ENCODE measurements at places on chromosomes 7 and 10.

DNA sequence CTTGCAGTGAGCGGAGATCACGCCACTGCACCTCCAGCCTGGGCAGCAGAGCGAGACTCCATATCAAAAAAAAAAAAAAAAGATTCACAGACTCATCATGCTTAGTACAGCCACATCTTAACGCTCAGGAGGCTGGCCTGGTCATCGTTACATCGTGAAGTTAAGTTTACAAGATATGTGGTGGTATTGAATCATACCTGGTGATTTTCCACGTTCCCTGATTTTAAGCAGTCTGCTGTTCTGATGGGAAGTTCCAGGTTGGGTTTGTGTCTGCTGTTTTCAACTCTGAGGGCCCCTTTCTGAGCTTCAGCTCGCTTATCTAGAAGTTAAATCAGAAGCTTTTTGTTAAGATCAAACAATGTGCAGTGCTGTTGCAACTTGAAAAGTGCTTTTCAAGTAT is 6.9 kb downstream of the PPP2R2D start:
- DNase-seq, result no peak

GRCh38 chr10:52466464-52466863 is 152.4 kb downstream of the DKK1 start:
- DNase-seq, result no peak

DNA sequence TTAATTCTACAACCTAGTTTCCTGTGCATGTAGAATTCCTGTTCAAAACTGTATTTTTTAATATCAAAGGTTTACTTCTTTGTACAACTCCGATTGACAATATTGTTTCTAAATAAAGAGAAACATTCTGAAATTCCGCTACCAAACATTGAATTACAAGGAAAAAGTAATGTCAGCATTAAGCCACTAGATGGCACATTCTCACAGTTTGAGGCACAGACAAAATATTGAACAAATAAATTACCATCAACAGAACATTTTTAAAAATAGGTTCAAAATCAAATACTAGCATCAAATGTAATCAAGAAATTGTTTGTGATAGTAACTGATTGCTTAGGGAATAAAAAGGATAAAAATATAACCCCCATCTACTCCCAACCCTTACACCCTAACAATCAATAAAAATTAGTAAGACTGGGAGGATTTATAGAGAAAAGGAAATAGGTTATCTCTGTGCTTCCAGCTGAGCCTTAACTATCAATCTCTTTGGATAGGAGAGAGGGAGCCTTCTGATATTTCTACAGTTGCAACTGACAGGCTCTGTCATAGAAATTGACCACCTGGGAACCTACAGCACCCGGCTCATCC is 86.6 kb upstream of the C7orf33 start:
- DNase-seq, result no peak

DNA sequence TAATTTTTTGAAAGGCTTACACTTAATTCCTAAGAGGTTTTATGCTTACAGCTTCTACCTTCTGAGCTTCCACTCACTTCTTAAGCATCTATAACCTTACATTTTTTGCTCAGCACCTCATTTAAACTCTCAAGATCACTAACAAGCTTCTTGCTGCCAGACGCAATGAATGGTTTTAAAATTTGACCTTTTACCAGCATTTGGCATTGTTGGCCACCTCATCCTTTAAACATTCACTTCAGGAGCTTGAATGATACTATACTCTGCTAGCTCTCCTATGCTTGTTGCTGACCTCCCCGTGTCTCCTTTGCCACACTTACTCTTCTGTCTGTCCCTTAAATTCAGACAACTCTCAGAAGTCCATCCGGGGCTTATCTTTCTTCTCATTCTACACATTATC is 37.7 kb upstream of the ODAD2 start:
- no peak for DNase-seq

GRCh38 chr7:128888756-128889095 is 21.8 kb downstream of the KCP start:
- no peak for DNase-seq

GRCh38 chr10:94069884-94070283 is 76.2 kb downstream of the PLCE1 start:
- DNase-seq, result no peak

All from stimulated activated CD8-positive, alpha-beta memory T cell treated with anti-CD3 and anti-CD28 coated beads, Interleukin-15, amount 100 ng/mL, for 24 hours (primary cell).